Endodermal cell (in vitro differentiated cells): ENCODE measurements at places on chromosomes 13 and 19. TPM values are rescaled to one million over a fixed set of nuclear protein-coding genes. Genes with fewer than 3 reads are reported as not detected.

The SPACA4 gene
- not detected in 2 replicates for total RNA-seq

- H3K36me3 ChIP-seq, result no peaks in the 10 kb centered on the region
- no peaks in the 10 kb centered on the region for H3K4me1 ChIP-seq
- DNase-seq, result no peak
- H3K27me3 ChIP-seq, result no peaks in the 10 kb centered on the region
These were observed 60.8 kb downstream of the KLF5 start for GRCh38 chr13:73119612-73120011.

- no peaks in the 10 kb centered on the region for H3K4me1 ChIP-seq
- H3K27ac ChIP-seq, result no peak overlapping the region
- H3K27me3 ChIP-seq, result no peaks in the 10 kb centered on the region
- DNase-seq, result no peak
- H3K4me3 ChIP-seq, result no peak overlapping the region
These were observed 8.6 kb downstream of the OR7C2 start for GRCh38 chr19:14949876-14950275.

GRCh38 chr19:35195830-35196229 is 32.7 kb downstream of the FAM187B start:
- H3K27me3 ChIP-seq, result no peaks in the 10 kb centered on the region
- DNase-seq, result peak; percentile 12
- no peak overlapping the region for H3K27ac ChIP-seq
- no peak overlapping the region for H3K4me3 ChIP-seq
- no peaks in the 10 kb centered on the region for H3K4me1 ChIP-seq
- H3K36me3 ChIP-seq, result no peaks in the 10 kb centered on the region

GRCh38 chr19:38024992-38025908 is 118.2 kb downstream of the SIPA1L3 start:
- no peak overlapping the region for H3K4me3 ChIP-seq
- H3K4me1 ChIP-seq, result no peaks in the 10 kb centered on the region
- H3K27me3 ChIP-seq, result no peaks in the 10 kb centered on the region
- no peak overlapping the region for H3K27ac ChIP-seq

GRCh38 chr13:35894636-35895035 is 236.5 kb downstream of the DCLK1 start:
- H3K4me3 ChIP-seq, result no peak overlapping the region
- H3K36me3 ChIP-seq, result no peaks in the 10 kb centered on the region

- H3K4me1 ChIP-seq, result no peaks in the 10 kb centered on the region
- peaks cover 89% of the 10 kb centered on the region for H3K36me3 ChIP-seq
- no peak overlapping the region for H3K4me3 ChIP-seq
- no peak overlapping the region for H3K27ac ChIP-seq
- DNase-seq, result no peak
- no peaks in the 10 kb centered on the region for H3K27me3 ChIP-seq
These were observed 12.7 kb upstream of the EFNB2 start for GRCh38 chr13:106548064-106548696.

DNA sequence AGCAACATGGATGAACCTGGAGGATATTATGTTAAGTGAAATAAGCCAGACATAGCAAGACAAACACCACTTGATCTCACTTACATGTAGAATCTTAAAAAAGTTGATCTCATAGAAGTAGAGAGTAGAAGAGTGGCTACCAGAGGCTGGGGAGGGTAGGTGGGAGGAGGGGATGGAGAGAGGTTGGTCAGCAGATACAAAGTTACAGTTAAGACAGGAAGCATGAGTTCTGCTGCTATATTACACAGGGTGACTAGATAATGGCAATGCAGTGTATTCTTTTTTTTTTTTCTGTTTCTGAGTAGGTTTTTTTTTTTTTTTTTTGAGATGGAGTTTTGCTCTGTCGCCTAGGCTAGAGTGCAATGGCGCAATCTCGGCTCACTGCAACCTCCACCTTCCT is 15.2 kb upstream of the THSD1 start:
- DNase-seq, result no peak
- H3K4me1 ChIP-seq, result no peaks in the 10 kb centered on the region
- H3K27ac ChIP-seq, result no peak overlapping the region
- H3K4me3 ChIP-seq, result no peak overlapping the region
- peaks cover 73% of the 10 kb centered on the region for H3K36me3 ChIP-seq
- H3K27me3 ChIP-seq, result no peaks in the 10 kb centered on the region

GRCh38 chr13:103403148-103403740 is 337.0 kb upstream of the SLC10A2 start:
- H3K27ac ChIP-seq, result no peak overlapping the region
- H3K36me3 ChIP-seq, result no peaks in the 10 kb centered on the region
- no peak for DNase-seq
- no peaks in the 10 kb centered on the region for H3K4me1 ChIP-seq
- no peak overlapping the region for H3K4me3 ChIP-seq

DNA sequence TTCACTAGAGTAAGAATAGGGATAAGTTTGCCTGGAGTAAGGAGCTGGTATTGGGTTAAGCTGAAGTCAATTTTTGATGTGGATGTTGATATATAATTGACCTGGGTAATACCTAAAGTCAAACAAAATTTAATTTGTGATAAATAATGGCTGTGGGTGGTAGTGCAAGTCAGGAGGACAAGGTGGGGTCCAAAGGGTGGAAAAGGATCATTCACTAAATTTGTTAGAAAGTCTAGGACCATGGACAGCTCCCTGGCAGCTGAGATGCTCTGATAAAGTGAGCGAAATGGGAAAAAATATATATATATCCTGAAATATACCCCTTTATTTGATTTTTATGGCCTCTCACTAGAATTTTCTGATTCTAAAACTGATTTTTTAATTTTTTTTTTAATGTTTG is 463.5 kb downstream of the GPC6 start:
- peaks cover 14% of the 10 kb centered on the region for H3K4me1 ChIP-seq
- no peaks in the 10 kb centered on the region for H3K27me3 ChIP-seq
- no peak overlapping the region for H3K4me3 ChIP-seq
- no peak overlapping the region for H3K27ac ChIP-seq
- no peaks in the 10 kb centered on the region for H3K36me3 ChIP-seq

DNA sequence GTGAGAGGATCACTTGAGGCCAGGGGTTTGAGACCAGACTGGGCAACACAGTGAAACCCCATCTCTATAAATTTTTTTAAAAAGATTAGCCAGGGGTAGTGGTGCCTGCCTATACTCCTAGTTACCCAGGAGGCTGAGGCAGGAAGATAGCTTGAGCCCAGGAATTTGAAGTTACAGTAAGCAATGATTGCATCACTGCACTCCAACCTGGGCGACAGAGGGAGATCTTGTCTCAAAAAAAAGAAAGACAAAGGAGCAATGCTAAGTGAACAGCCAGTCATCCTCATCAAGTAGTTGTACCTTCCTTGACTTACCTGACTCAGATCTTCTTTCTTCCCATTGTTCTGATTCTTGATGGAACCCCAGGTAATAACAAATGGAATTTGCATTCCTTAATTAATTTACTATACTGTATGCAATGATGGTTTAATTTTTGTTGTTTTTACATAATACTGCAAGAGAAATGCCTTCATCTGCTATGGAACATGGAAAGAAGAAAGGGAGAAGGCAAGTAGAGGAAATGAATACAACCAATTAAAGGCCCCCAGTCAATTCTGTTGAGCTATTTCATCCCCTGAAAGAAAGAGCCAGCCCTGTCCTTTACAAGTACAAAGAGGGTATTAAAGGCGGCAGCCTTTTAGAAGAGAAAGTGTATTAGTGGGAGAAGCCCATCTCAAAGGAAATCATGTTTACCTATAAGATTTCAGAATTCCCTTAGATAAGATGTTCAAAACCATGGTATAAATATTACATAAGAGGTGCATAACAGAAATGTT is 316.7 kb downstream of the DIAPH3 start:
- no peak overlapping the region for H3K4me3 ChIP-seq
- no peaks in the 10 kb centered on the region for H3K4me1 ChIP-seq
- H3K36me3 ChIP-seq, result peaks cover 16% of the 10 kb centered on the region
- DNase-seq, result no peak
- no peak overlapping the region for H3K27ac ChIP-seq
- H3K27me3 ChIP-seq, result no peaks in the 10 kb centered on the region

DNA sequence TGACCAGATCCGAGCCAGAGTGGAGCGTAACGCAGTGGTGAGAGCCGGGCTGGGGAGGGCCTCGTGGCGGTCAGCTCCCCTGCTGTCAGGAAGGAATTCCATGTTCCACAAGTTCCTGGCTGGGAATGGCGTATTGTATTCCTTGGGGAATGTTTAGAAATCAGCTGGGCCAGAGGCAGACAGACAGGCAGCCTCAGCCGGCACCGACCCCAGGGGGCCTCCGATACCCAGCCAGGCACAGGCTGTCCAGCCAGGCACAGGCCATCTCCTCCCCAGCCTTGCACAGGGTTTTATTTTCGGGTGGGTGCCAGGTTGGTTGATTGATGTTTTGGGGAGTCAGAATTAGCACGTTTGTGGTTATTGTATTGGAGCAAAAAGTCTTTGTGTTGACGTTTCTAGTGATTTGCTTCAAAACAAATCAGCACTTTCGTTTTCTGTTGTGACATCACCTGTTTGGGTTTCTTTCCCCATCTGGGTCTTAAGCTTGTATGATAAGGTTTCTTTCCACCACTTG is 126.6 kb upstream of the MCF2L start:
- H3K27me3 ChIP-seq, result no peaks in the 10 kb centered on the region
- H3K27ac ChIP-seq, result peak overlapping the region; percentile 1
- DNase-seq, result peak; percentile 68
- peaks cover 64% of the 10 kb centered on the region for H3K36me3 ChIP-seq
- no peaks in the 10 kb centered on the region for H3K4me1 ChIP-seq

- no peak overlapping the region for H3K27ac ChIP-seq
- H3K27me3 ChIP-seq, result no peaks in the 10 kb centered on the region
- no peaks in the 10 kb centered on the region for H3K4me1 ChIP-seq
These were observed 12.9 kb upstream of the SLC25A41 start for GRCh38 chr19:6446452-6446851.

GRCh38 chr19:18735752-18736151 is 52.3 kb downstream of the CRTC1 start:
- H3K4me1 ChIP-seq, result peaks cover 34% of the 10 kb centered on the region
- H3K36me3 ChIP-seq, result no peaks in the 10 kb centered on the region
- peak; percentile 44 for DNase-seq
- H3K4me3 ChIP-seq, result no peak overlapping the region
- H3K27me3 ChIP-seq, result no peaks in the 10 kb centered on the region

DNA sequence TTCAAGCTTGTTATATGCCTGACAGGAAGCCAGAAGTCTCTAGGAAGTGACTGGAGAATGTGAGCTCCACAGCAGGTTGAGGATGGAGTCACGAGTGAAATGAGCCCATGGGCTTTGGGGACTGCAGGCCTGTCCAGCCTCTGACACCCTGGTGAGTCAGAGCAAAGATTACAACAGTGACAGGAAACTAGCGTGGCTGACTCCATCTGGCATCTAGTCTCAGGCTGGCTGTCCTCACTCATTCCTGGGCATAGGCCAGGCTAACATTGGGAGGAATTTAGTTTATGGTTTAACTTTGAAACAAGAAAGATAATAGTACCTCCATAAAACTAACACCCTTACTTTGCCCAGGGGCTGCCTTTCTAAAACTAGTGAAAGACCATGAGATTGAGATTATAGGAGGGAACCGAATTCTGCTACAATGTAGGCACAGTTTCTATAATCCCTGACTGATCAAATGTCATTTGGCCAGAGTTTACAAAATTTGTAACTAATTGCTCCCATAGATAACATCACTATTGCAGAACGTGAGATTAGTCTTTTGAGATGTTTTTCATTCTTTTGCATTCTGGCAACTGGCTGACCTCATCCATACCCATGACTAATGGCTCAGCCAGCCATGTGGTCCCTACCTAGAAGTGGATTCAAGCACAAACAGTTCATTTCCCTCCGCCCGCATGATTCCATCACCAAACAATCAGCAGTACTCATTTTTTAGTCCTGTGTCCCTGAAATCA is 28.4 kb downstream of the PSG1 start:
- no peaks in the 10 kb centered on the region for H3K27me3 ChIP-seq
- H3K27ac ChIP-seq, result no peak overlapping the region
- no peak overlapping the region for H3K4me3 ChIP-seq
- no peak for DNase-seq

DNA sequence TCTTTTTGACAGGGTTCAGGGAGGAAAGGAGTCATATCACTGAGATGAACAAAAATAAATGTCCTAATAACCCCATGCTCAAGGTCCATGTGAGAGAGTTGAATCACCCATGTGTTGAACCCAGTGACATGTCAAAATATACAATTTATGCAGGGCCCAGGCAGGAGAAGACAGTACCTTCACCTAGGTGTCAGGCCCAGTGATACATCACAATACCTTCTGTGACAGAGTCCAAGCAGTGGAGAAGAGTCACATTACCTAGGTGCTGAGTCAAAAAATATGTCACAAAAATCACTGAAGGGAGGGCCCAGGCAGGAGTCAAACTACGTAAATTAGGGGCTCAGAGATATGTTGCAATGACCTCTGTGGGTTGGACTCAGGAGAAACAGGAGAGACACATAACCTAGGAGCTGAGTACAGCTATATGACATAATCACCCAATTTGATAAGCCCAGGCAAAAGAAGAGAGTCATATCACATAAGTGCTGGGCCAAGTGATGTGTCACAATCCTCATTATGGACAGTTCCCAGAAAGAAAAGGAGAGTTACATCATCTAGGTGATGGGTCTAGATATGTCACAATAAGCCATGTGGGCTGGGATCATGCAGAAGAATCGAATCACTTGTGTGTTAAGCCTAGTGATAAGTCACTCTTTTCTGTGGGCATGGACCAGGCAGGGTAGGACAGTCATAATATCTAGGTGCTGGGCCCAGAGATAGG is 13.8 kb upstream of the ZNF724 start:
- no peaks in the 10 kb centered on the region for H3K27me3 ChIP-seq
- H3K4me3 ChIP-seq, result no peak overlapping the region
- H3K27ac ChIP-seq, result no peak overlapping the region
- H3K4me1 ChIP-seq, result no peaks in the 10 kb centered on the region
- DNase-seq, result no peak
- peaks cover 91% of the 10 kb centered on the region for H3K36me3 ChIP-seq

DNA sequence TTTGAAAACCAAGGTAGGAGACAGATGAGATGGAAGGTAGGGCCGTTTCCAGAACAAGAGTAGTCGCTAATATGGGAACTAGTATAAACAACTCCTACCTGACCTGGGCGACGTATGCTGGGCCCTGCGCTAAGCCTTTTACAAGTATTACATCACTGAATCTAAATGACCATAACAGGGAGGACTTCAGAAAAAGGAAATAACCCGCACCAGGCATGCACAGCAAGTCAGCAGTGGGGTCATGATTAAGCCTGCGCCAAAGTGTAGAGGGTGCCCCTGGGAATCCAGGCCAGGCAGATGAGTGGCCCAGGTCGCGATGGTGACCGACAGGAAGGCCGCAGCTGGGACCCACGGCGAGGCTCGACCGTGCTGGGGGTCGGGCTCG is 613 bp downstream of the ATP13A1 start:
- peak overlapping the region; percentile 78 for H3K4me3 ChIP-seq
- peak overlapping the region; percentile 49 for H3K27ac ChIP-seq
- H3K4me1 ChIP-seq, result no peaks in the 10 kb centered on the region
